ENCODE measurements at places on chromosomes 2 and 18.

GRCh38 chr2:6650311-6650710, 215.4 kb downstream of the CMPK2 start:
- no peak for DNase-seq

- DNase-seq, result no peak
These were observed 262.1 kb upstream of the KLHL14 start for GRCh38 chr18:33034945-33035344.

GRCh38 chr2:71882949-71883472, 264.7 kb downstream of the CYP26B1 start:
- DNase-seq, result no peak

DNA sequence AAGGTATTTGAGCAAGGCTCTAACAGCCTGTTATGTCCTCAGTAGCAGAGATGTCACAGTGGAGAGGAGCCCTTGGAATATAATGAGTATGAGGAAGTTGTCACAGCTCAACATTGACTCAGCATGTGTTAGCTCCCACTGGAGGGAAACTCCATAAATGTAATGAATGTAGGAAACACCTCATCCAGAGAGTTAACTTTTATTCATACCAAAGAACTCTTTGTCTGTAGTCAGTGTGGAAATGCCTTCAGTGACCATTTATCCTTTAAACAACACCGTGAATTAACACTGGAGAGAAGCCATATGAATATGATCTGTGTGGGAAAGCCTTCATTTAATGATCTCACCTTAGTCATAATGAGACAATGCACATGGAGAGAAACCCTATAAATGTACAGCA, 59.7 kb downstream of the CYP1B1 start:
- no peak for DNase-seq

DNA sequence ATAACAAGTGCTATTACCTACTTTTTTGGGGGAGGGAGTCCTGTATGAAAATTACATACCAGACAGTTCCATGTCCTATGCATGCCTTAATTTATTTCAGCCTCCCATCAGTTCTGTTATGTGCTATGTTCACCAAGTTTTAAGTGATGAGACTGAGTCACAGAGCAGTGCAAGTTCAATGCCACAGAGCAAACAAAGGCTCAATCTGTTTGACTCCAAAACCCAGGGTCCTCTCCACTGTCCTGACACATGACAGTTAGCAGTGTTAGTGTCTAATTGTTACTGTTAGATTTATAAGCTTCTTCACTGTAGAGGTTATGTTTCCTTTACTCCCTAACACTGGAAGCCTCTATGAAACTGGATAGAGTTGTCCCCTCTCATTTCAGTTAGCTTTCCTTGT, 498.0 kb downstream of the PARD3B start:
- DNase-seq, result no peak

DNA sequence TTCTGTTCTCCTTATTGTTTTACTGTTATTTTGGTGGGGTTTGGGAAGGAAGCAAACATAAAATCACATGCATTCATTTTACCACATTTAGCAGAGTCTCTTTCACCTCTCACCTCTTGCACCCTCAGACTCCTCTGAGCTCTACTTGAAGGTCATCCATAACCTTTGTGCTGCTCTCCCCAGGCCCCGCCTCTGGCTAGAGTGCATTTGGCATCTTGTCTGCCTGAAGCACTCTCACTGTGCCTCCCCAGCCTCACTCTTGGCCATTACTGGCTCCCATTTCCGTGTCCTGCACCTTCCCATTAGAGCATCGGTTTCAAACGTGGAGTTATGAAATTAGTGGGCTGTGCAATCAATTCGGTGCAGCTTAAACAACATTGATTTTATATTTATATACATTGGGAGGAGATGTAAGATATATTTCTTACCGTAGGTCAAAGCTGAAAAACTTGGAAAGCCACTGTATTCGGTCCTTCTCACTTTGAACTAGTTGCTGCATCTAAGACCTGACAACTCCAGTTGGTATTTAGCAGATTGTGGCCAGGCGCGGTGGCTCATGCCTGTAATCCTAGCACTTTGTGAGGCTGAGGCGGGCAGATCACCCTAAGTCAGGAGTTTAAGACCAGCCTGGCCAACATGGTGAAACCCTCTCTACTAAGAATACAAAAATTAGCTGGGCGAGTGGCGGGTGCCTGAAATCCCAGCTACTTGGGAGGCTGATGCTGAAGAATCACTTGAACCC, 6.9 kb upstream of the ZFAND2B start:
- no peak for DNase-seq

DNA sequence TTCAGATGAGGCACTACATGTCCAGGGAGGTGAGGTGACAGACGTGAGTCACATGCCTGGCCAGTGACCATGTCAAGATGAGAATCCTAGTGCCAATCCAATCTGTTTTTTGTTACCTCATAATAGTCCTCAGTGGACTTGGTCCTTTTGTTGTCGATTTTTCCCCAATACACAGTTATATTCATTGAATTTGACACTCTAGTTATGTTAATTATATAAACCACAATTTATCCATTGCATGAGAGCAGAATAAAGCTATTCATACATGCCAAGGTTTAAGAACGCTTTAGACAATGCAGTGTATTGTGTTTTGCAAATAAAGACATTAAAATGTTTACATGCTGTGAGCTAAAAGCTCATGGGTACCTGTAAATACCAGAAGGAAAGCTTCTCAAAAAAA, 21.6 kb upstream of the TMEFF2 start:
- no peak for DNase-seq

GRCh38 chr2:73020657-73021370, 50.7 kb downstream of the SFXN5 start:
- peak; percentile 36 for DNase-seq

DNA sequence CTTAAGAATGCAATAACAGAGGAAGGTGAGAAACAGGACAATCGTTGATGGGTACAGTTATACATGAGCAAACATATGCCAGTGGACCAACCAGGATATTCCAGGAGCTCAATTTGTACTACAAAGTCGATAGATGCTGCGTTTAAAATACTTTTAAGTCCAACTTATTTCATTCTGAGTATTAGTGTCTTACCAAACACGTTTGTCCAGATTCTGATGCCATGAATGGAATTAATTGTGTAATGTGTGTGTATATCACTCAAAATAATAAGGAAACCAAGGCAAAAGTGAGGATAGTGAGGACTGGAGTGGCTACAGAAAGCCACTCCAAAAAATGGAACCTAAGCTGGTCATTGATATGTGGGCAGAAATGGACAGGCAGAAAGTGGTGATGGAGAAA, 332.6 kb downstream of the RIT2 start:
- no peak for DNase-seq

- no peak for DNase-seq
These were observed 23.5 kb upstream of the ELAC1 start for GRCh38 chr18:50944245-50944932.

GRCh38 chr18:43482136-43482535, 204.8 kb upstream of the SYT4 start:
- DNase-seq, result no peak

DNA sequence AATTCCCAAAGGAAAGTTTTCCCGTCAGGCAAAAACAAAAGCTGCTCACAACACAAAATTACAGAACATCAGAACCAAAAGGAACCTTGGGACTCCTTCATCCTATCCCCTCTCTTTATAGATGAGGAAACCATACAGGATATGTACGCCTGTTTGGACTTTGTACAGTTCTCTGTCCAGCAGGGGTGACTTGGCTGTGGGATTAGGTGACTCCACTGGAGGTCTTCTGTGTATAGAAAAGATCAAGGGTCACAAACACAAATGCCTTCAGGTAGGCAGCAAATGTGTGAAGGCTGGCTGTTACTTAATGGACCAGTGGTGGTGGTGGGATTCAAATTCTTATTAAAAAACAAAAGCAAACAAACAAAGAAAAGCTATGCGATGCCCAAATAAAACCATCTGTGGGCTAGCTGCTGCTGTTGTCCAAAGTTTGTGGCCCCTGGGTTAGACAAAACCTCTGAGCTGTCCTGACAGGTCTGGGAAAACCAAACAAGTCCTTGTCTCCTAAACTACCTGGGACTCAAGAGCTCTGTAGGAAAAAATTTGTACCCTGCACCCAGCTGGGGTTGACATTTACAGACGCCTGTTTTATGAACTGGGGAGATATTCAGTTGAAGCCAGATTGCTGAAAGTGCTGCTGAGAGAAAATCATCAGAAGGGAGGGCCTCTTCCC, 1.3 kb upstream of the CEP68 start:
- no peak for DNase-seq

DNA sequence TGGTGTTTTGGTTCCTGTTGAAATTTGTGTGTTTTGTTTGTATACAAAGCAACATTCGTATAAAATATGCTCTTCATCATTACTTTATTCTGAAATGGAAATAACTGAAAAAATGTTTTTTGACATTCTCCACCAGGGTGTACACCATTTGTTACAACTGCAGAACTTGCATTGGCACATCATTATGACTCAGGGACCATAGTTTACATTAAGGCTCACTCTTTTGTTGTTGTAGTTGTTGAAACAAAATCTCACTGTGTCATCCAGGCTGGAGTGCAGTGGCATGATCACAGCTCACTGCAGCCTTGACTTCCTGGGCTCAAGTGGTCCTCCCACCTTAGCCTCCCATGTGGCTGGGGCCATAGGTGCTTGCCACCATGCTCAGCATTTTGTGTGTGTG, 676.6 kb downstream of the TDRD15 start:
- no peak for DNase-seq

DNA sequence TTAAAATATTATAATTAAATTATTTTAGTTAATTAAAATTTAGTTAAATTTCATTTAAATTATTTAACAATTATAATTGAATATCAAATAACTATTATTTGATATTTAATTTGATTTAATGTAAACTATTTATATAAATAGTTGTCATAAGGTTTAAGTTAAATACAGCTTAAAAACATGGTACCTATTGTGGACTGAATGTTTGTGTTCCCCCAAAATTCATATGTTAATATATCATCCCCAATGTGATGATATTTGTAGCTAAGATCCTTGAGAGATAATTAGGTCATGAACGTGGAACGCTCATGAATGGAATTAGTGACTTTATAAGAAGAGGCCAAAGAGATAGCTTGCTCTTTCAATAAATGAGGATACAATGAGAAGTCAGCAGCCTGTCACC, 505.7 kb upstream of the LRATD1 start:
- no peak for DNase-seq

DNA sequence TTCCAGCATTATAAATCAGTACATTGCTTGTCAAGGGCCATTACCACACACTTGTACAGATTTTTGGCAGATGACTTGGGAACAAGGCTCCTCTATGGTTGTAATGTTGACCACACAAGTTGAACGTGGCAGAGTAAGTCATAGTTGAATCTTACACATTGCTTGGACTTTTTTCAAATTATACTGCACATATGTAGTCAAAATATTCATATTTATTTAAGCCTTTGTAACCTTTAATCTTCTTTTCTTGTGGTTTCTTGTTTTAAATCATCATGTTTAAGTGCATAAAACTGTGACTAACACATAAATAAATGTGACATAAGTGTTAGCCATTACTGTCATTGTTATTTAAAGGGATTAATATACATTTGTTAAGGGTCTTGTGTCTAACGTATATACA, 52.1 kb upstream of the EPB41L5 start:
- no peak for DNase-seq

GRCh38 chr18:41992703-41993102, 37.7 kb downstream of the PIK3C3 start:
- no peak for DNase-seq

- DNase-seq, result no peak
These were observed 10.8 kb downstream of the XRCC5 start for GRCh38 chr2:216119986-216120385.

- DNase-seq, result no peak
These were observed 23.9 kb upstream of the GPR155 start for GRCh38 chr2:174510583-174511189.

DNA sequence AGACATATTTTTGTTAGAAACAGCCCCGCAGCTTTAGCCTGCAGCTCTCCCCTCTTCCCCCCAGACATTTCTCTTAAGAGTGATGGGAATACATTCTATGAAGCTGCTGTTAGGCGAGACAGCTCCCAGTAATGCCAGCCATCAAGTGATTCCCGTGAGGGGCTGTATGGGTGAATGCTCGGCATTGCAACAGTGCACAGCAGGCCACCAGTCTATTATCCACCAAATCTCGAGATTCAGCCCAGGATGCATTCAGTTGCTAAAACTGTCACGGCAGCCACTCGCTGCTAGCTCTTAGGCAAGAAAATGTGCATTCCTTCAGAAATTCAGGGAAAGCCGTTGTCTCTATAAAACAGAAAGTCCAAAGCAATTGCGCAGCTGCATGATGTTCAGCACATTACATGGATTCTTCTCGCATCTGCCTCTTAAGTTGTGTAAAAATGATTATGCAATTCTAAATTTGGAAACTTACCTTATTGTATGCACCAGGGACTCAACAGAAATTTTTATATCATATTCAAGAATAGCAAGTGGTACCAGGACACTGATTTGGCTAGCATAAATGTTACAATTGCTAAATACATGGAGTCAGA, 211.3 kb upstream of the ARL4C start:
- no peak for DNase-seq

GRCh38 chr2:230071421-230071820, 2.7 kb upstream of the SLC16A14 start:
- no peak for DNase-seq

DNA sequence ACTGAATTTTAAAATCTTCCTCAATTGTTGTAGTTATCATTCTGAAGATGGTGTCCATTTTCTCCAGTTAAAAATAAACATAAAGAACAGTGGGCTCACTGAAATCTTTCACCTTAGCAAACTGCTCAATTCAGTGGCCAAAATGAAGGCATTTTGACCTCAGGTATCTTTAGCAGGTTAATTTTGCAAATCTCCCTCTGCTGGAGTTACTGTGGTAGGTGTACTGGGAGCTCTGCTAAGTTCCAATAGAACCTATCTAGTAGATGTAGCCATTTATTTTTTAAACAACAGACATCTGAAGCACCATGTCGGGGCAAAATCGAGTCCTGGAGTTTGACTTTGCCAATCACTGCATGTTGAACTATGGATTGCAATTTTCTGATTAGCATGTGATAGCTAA, 177.1 kb downstream of the IRS1 start:
- DNase-seq, result no peak

GRCh38 chr18:41266616-41267015, 688.4 kb upstream of the PIK3C3 start:
- no peak for DNase-seq

GRCh38 chr2:132757676-132758075, 87.7 kb upstream of the LYPD1 start:
- no peak for DNase-seq

DNA sequence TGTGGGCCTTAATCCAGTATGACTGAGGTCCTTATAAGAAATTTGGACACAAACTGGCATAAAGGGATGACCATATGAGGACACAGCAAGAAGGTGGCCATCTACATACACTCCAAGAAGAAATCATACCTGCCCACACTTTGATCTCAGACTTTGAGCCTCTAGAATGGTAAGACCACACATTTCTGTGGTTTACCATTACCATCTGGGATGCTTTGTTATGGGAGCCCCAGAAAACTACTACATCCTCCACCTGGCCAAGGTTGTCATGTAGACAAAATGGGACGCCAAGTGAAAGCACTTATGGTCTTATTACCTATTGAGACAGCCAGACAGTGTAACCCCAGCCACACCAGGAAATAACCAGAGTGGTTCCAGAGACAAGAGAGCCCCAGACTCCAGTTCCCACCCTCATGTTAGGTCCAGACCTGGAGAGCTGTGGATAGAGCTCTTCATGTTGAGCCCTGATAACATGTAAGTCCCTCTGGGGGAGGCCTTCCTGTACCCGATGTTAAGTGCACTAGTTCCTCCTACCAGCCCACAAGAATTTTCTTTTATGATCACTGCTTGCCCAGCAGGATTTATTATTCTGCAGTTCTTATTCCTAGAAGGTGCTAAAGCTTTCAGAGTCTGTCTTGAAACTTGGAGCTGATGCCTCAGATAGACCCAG, 4.6 kb upstream of the ADD2 start:
- no peak for DNase-seq

- no peak for DNase-seq
These were observed 161.0 kb upstream of the TMEM200C start for GRCh38 chr18:6056171-6056910.

Measured in H1 (cell line).